WTC11 (cell line): ENCODE measurements at places on chromosomes 13 and 19. TPM values are rescaled to one million over a fixed set of nuclear protein-coding genes. Genes with fewer than 3 reads are reported as not detected.
A peak's percentile ranks its signal among the peaks of the same experiment; 100 is the strongest.

Gene NLRP4
- not detected in 3 replicates for total RNA-seq

Gene GZMM
- 0.21 to 0.68 TPM (median 0.60 TPM) in 3 replicates for total RNA-seq

Gene SPC24
- 52.0 to 62.2 TPM (median 58.3 TPM) in 3 replicates for total RNA-seq

Gene RAB20
- 14.3 to 19.0 TPM (median 18.6 TPM) in 3 replicates for total RNA-seq

Gene LGALS4
- 1.1 to 1.5 TPM (median 1.4 TPM) in 3 replicates for total RNA-seq

Gene ZIK1
- total RNA-seq: 30.0 to 31.5 TPM (median 31.1 TPM) in 3 replicates

DNA sequence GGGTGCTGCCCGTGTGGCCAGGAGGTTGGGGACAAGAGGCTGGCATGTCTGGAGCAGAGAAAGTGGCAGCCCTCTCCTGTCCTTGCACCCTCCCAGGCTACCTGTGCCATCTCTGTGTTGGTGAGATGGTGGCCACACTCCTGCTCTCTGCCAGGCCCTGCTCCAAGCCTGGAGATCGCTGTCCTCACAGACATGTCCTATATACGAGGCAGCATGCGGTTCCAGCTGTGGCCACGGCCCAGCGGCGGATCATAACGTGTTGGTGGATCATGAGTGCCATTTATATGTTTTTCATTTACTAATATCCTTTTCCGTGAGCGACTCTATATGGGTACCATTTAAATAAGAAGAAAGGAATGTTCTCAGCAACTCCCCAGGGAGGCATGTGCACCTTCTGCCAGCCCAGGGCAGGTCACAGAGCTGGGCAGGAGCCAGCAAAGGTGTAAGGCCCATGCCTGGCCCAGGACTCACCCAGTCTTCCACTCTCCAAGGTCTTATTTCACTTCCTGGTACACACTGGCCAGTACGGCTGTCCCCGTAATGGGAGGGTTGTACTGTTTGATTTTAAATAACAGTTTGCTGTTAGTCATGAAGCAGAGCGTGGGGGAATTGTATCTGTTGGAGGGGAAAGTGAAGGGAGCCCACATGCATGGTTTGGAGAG lies 47.2 kb upstream of the LDLR start:
- DNase-seq: no peak

DNA sequence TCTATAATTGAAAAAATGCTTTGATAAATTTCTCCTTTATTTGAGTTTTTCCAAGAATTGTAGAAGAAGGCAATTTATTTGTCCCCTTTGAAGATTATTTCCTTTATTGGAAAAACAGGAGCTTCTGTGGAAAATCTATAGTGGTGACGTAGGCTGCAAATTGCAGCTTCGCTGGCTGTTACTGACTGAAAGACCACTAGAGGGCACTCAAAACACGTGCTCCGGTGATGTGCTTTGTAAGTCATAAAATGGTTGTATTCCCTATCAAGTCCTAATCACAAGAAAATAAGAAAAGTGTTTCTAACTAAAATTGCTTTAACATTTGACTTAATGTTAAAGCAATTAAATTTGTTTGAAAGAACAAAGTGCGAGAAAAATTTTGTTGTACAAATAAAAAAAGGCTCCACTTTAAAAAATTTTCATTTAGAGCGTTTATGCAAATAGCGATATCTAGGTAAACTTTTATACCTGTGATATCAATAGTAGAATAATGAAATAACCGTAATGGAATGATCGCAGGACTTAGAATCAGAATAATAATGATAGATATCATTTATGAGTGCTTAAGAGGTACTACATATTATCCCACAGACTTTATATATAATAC lies 638.2 kb upstream of the SPRY2 start:
- DNase-seq: peak; percentile 53
